ENCODE measurements at places on chromosomes 3 and 15. TPM values are rescaled to one million over a fixed set of nuclear protein-coding genes. Genes with fewer than 3 reads are reported as not detected.

DNA sequence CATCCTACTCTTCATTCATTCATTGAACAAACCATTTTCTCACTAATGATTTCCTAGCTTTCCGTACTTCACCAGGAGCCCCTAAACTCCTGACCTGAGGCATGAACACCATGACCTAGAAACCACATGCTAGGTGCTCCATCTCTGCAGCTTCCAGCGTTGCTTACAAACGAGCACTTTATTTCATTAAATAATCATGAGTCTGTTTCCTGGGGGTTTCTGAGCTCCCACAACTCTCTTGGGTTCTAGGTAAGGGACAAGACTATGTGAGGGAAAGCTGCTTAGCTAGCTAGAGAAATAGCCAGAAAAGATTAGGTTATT, 1.3 kb downstream of the MAP2K1 start:
- H3K27me3 ChIP-seq: no peaks in the 10 kb centered on the region
- no peaks in the 10 kb centered on the region for H3K36me3 ChIP-seq
- DNase-seq: no peak
- peak overlapping the region; percentile 98 for H3K4me3 ChIP-seq

- H3K36me3 ChIP-seq: no peaks in the 10 kb centered on the region
- peaks cover 21% of the 10 kb centered on the region for H3K4me1 ChIP-seq
- no peak for DNase-seq
- peak overlapping the region; percentile 45 for H3K27ac ChIP-seq
Measured at GRCh38 chr3:30518181-30518864, 88.1 kb upstream of the TGFBR2 start.

GRIP2 gene
- total RNA-seq: 0.33 TPM

ACOX2 gene
- 74.3 TPM for total RNA-seq

DNA sequence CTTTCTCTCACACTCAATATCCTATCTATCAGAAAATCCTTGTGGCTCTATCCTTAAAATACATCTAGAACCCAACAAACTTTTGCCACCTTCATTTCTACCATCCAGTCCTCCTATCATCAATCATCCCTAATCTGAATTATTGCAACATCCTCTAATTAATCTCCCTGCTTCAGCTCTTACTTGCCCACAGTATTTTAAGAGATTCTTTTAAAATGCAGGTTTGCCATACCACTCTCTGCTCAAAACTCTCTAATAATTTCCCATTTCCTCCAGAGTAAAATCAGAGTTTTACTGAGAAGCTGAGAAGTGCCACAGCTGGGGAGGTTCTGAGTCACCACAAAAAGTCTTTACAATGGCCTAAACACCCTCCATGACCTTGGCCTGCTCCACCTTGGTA, 234.3 kb upstream of the ZPLD1 start:
- H3K4me3 ChIP-seq: no peak overlapping the region
- H3K27ac ChIP-seq: no peak overlapping the region
- H3K36me3 ChIP-seq: no peaks in the 10 kb centered on the region

TERC gene
- 207 TPM for total RNA-seq

DNA sequence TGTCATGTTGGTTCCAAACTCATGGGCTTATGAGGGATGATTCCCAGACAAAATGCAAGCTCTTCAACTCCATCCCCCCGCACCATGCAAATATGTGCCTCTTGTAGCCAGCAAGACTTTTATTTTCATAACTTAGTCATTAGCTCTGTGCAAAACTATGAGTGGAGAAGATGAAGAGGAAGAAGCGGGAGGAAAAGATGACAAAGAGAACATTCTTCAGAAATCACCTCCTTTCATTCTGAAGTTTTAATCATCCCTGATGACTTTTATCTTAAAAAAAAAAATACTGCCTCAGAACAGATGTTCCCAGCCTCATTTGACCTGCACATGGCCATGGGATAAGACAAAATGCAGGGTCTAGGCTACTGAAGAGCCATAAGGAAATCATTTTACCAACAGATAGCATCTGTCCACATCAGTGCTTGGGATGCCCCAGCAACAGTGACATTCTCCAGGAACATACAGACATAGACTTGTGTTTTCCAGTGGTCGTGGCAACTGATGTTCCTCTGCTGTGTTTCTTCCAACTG, 145.5 kb downstream of the WNT5A start:
- no peak overlapping the region for H3K4me3 ChIP-seq
- no peak overlapping the region for H3K27ac ChIP-seq
- DNase-seq: no peak
- H3K36me3 ChIP-seq: no peaks in the 10 kb centered on the region

HDDC3 gene
- total RNA-seq: 12.5 TPM

- H3K36me3 ChIP-seq: no peaks in the 10 kb centered on the region
- no peak overlapping the region for H3K27ac ChIP-seq
- peaks cover 3% of the 10 kb centered on the region for H3K4me1 ChIP-seq
Measured at GRCh38 chr3:141375381-141376301, 7.3 kb downstream of the ZBTB38 start.

DNA sequence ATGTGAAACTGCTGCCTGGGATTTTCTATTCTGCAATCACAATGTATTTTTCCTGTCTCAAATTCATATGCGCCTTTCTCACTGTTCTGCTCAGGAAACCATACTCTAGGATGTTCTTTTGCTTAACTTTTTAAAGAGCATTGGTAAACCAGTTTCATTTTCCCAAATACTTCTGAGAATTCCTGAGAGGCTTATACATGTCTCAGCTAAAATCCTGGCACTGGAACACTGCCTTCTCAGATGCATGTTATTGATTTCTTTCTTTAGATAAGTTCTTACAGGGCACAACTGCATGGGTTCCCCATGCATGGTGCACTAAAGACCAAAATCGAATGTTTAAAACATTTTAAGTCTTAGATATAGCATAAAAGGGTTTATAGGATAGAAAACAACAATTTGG, 178.3 kb upstream of the PLSCR5 start:
- no peaks in the 10 kb centered on the region for H3K36me3 ChIP-seq
- no peak overlapping the region for H3K4me3 ChIP-seq
- H3K27ac ChIP-seq: no peak overlapping the region
- DNase-seq: no peak

DNA sequence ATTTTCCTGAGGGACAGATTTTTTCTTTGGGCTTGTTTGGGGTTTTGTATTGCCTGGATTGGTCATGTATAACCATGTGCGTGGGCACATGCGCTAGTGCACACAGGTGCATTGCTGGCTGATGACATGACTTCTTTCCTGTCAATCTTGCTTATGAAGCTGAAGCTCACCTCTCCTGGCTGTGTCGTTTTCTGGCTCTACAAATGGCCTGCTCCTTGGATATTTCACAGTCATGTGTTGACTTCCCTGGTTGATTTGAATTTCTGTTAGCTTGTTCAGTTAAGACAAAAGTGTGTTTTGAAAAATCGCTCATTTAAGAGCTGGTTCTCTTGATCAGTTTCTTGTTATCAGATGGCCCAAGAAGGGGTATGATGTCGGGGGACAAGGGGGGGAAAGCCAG, 11.5 kb downstream of the PTPRG start:
- no peaks in the 10 kb centered on the region for H3K27me3 ChIP-seq
- H3K36me3 ChIP-seq: no peaks in the 10 kb centered on the region
- no peak overlapping the region for H3K27ac ChIP-seq
- H3K4me3 ChIP-seq: no peak overlapping the region

DNA sequence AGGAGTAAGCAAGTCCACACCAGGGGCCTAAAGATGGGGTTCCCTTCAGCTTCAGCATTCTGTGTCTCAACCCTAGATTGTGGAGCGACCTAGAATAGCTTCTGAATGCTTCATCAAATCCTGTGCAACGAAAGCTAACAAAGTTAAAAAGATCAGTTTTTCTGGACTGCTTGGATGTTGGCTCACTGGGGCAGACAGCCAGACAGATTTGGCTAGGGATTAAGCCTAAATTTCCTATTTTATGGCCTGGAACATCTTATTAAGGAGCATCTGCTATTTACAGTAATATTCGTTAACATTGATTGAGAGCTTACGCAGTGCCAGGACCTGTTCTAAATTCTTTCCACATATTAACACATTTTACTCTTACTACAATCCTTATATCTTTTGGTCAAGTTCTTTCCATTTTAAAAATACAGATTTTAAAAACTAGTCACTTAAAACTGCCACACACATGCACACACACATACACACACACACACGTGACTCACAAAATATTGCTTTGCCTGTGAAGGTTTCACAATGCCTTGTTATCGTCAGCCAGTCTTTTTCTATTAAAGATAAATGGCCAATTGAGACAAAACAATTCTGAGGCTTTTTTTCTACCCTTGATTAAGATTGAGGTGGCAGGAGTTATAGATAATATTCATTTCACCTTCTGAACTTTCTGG, 173.3 kb upstream of the SNTN start:
- no peaks in the 10 kb centered on the region for H3K27me3 ChIP-seq
- no peaks in the 10 kb centered on the region for H3K36me3 ChIP-seq
- H3K4me1 ChIP-seq: no peaks in the 10 kb centered on the region
- H3K27ac ChIP-seq: no peak overlapping the region
- no peak for DNase-seq

DNA sequence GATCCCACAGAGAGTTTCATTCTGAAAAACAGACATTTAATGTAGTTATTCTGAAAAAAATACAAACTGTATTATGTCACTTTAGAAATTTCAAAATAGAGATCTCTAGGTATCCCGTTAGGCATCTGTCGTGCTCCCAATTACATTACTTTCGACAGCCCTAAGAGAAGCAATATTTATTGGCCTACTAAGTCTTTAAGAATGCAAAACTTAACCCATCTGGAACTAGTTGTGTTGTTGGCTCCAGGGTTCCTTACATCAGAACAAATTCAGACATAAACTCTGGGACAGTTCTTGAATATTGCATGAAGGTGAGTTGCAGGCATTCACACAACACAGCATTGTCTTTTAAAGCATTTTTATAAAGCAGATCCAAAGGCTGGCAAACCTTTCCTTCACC, 498.4 kb downstream of the FHIT start:
- DNase-seq: no peak
- no peaks in the 10 kb centered on the region for H3K4me1 ChIP-seq
- H3K27ac ChIP-seq: no peak overlapping the region
- no peak overlapping the region for H3K4me3 ChIP-seq

TMEM42 gene
- 5.8 TPM for total RNA-seq

TM6SF1 gene
- total RNA-seq: 2.1 TPM

DNA sequence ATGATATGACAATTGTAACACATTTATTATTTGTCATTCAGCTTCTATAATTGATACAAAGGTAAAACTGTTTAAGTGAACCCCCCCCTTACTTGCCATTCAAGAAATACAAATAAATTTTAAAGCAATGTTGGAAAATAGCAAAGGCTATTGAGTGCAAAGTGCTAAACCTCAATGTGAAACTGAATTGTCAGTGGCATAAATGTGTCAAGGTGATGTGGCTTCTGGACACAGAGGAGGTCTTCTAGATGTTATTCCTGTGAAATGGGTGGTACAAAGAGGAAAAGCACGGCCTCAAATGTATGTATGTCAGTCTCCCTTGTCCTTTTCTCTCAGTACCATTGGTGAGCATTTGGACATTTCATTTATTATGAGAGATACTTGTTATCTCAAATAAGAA, 149.4 kb downstream of the MCTP2 start:
- no peaks in the 10 kb centered on the region for H3K27me3 ChIP-seq
- no peaks in the 10 kb centered on the region for H3K36me3 ChIP-seq
- H3K27ac ChIP-seq: no peak overlapping the region
- no peak for DNase-seq
- no peaks in the 10 kb centered on the region for H3K4me1 ChIP-seq

LPCAT4 gene
- total RNA-seq: 1.7 TPM

TMIE gene
- 0.17 TPM for total RNA-seq

DNA sequence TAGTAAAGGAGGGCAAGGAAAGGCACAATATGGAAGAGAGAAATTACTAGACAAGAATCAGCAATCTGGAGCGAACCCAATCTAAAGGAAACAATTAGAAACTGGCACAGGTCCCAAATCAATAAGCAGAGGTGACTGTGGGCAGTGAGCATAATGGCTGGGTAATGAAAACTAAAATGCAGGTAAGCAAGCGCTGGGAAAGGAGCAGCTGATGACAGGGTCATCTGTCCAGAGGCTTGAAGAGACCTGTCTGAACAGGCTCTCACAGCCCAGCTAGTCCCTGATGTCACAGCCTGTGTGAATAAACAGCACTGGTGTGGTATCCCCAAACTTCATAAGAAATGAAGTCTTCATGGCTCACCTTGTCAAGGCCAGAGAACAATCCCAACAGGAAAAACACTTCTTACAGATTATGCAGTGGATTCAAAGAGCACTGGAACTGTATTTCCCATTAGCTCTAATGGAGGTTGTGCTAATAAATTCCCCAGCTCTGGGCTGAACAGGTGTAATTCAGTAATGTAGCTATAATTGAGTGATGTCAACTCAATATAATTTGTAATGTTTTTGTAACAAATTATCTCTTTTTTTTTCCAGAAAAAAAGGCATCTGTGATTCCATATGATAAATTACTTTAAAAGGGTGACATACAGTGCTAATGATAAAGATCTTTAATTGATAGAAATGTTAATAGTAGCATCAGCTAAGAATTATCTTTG, 197.3 kb downstream of the FHIT start:
- H3K27ac ChIP-seq: no peak overlapping the region
- no peak overlapping the region for H3K4me3 ChIP-seq
- DNase-seq: no peak

DNA sequence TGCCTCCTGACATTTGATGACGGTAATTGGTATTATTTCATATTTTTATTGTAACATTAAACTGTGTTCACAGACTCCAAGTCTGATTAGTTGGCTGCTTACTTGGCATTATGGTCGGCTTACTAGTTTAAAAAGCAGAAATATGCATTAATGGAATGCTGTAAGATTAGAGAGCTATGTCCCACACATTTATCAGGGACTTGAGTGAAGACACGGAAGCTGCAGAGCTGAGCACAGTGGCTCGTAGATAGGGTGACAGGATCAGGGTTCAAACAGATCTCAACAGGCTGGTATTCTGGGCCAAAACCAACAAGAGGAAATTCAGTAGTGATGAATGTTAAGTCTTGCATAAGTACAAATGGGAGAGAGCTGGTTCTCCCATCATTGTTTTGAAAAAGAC, 113.8 kb downstream of the ADAMTSL3 start:
- H3K36me3 ChIP-seq: no peaks in the 10 kb centered on the region
- no peak for DNase-seq
- H3K4me3 ChIP-seq: no peak overlapping the region
- no peak overlapping the region for H3K27ac ChIP-seq
- H3K4me1 ChIP-seq: no peaks in the 10 kb centered on the region

TXNRD3 gene
- total RNA-seq: 11.0 TPM

GRCh38 chr3:195068084-195069080, 202.6 kb downstream of the XXYLT1 start:
- no peak overlapping the region for H3K27ac ChIP-seq
- DNase-seq: no peak
- no peaks in the 10 kb centered on the region for H3K4me1 ChIP-seq
- H3K4me3 ChIP-seq: no peak overlapping the region
- H3K27me3 ChIP-seq: no peaks in the 10 kb centered on the region
- H3K36me3 ChIP-seq: no peaks in the 10 kb centered on the region

XYLB gene
- total RNA-seq: 14.2 TPM

- H3K4me3 ChIP-seq: peak overlapping the region; percentile 28
- peaks cover 4% of the 10 kb centered on the region for H3K4me1 ChIP-seq
- H3K36me3 ChIP-seq: no peaks in the 10 kb centered on the region
Measured at GRCh38 chr3:8500989-8501370, 643 bp upstream of the LMCD1 start.

GRCh38 chr15:22887157-22887951, 48.9 kb downstream of the NIPA2 start:
- no peak overlapping the region for H3K4me3 ChIP-seq
- H3K4me1 ChIP-seq: no peaks in the 10 kb centered on the region
- H3K27me3 ChIP-seq: no peaks in the 10 kb centered on the region
- DNase-seq: no peak

NOX5 gene
- total RNA-seq: under 0.01 TPM

GAP43 gene
- total RNA-seq: not detected

- peak; percentile 64 for DNase-seq
- peak within 1 kb of the TSS; percentile 100 for H3K27ac ChIP-seq
- H3K4me1 ChIP-seq: peaks cover 23% of the 10 kb centered on the region
- H3K4me3 ChIP-seq: peak within 1 kb of the TSS; percentile 88
- H3K36me3 ChIP-seq: no peaks in the 10 kb centered on the region
Measured at GRCh38 chr3:24494618-24495325, at the start of gene THRB. TSS of gene THRB (minus strand) at chr3:24494850.

SLC2A2 gene
- 506 TPM for total RNA-seq

ADAMTS7 gene
- total RNA-seq: 1.3 TPM
